ENCODE measurements at places on chromosomes 3 and 15.

GRCh38 chr15:79410237-79410636, 21.9 kb upstream of the MINAR1 start:
- no peak for DNase-seq

GRCh38 chr3:49930168-49930690, 618 bp upstream of the MON1A start:
- no peak for DNase-seq

GRCh38 chr15:77898811-77899730, 178.4 kb downstream of the TBC1D2B start:
- no peak for DNase-seq

- DNase-seq: no peak
Observed at GRCh38 chr15:77014132-77015081, 19.5 kb downstream of the PSTPIP1 start.

DNA sequence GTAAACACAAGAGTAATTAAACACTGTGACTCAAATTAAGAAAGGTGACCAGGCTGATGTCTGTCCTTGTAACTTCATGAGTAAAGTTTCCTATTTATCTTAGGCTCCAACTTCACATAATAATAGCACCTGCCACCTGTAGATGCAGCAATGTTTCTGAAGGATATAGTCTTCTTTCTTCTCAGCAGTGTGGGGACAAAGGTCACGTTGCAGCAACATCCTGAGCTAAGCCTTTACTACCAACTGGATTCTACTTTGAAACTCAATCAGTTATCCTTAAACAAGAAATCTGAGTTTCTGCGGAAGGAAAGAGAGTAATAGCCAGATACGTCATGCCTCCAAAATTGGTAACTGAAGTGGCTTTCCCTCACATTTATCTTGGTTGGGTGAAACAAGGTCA, 253.1 kb downstream of the RBMS3 start:
- no peak for DNase-seq

DNA sequence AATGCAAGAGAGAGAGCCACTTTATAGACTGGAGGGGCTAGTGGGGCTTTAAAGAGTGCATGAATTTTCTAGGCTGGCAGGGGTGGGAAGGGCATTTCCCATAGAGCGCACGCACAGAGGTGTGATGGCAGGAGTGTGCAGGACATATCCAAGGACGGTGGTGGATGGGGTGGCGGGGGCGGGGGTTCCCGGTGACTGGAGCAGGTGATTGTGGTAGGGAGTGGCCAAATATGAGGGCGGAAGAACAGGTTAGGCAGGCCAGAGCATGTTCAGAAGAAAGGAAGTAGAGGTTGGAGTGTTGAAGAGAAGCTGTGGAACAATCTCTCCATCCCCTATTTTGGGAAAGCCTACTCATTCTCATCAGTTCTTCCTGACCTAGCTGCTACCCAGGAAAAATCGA, 18.1 kb downstream of the FAM81A start:
- DNase-seq: no peak

GRCh38 chr15:92069308-92070250, 216.1 kb downstream of the SLCO3A1 start:
- DNase-seq: no peak

DNA sequence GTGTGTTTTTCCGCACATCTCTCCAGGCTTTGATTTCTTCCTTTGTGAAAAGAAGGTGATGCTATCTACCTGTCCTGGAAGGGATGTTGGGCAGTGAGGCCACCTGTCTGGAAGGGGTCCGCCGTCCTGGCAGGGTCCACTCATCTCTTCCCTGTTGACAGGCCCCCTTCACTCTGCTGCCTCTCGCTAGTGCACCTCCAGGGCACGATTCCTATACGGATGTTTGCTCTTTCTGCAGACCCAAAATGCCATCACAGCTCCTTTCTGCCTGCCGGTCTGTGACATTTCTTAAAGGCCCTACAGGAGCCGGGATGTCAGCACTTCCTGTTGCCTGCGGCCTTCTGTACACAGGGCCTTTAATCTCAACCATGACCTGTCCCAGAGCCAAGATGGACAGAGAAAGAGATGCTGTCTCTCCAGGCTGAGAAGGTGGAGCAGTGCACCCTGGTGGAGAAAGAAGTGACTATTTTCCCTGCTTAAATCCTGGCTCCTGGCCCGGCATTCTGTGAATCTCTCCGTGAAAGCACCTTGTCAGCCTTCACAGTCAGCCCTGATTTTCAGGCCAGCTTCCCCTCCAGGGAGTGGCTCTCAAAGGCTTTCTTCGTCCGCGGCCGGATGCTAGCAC, 7.4 kb downstream of the FAM3D start:
- DNase-seq: no peak

DNA sequence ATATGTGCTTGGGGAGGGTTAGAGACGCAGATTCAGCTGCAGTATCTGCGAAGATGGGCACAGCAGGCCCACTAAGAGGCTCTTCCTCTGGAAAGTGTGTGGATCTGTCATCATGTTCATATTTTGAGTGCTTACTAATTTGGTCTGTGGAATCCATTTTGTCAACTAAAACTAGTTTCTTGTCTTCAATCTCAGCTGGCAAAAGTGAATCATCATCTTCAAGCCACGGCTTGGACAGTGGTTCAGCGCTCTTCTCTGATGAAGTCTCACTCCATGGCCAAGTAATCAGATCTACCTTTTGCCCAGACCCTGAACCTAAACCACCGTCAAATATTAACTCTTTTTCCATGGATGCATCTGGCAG, 76.2 kb downstream of the IMPG2 start:
- no peak for DNase-seq

GRCh38 chr3:97070302-97070701, 255.9 kb downstream of the EPHA6 start:
- DNase-seq: no peak

DNA sequence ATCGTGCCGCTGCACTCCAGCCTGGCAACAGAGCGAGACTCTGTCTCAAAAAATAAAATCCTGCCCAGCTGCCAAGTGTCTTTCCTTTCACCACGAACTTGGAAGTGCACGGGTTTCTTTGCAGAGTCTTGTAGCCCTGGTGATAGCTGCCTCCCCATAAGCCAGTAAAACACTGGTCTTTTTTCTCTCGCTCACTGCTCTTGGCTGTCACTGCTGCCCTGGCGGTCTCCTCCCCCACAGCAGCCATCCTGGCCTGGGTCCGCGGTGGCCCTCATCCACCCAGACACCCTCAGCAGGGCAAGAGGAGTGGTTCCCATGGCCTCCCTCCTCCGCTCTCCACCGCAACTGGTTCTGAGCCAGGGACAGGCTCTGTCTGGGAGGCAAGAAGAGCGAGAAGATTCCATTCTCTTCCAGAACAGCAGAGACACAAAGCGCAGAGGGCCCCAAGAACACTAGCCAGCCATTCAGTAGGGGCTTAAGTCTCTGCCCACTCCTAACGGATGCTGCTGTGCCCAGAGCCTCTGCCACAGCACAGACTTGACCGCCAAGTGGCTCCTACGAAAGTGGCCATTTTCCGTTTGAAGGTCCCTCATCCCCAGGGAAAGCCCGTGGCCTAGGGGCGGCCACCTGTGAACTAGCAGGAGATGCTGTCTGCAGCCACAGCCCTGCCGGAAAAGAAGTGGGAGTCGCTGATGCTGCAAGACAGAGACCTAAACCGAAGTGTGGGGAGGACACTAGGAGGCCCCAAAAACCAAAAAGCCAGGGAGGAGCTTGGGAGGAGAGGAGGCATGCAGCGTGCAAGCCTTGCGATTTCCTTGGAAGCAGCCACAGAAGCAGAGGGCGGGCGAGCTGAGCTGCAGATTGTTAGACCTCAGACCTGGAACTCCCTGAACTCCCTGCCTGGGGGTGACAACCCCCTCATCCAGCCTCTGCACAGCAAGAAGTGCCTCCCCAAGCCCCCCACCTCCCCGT, 44.1 kb downstream of the KLHL25 start:
- no peak for DNase-seq

DNA sequence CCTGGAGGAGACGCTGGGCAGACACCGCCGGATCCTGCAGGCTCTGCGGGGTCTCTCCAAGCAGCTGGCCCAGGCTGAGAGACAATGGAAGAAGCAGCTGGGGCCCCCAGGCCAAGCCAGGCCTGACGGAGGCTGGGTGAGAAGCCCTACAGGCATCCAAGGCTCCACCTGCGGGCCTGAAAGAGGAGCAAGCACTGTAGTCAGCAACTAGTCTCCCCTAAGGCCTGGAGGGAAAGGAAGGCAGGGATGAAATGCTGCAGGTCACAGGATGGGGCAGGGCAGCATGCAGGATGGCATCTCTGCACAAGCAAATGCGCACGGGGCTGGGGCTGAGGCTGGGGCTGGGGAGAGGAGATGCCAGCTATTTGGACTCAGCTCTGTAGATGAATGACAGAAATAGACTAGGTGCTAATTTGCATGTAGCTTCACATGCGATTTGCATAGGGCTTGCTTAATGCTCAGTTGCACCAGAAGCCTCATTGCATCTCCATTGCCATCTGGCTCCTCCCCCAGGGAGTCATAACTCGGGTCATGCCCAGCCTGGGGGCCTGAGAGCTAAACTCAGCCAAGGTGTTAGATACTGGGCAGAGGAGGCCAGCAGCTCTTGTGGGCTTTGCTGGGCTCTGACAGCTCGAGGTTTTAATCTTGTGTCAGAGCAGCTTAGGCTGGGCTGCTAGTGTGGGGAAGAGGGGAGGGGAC, 5.2 kb upstream of the CPLX3 start:
- no peak for DNase-seq

GRCh38 chr3:171971919-171972514, 67.4 kb upstream of the FNDC3B start:
- DNase-seq: no peak

GRCh38 chr15:56240390-56240789, 3.3 kb downstream of the RFX7 start:
- no peak for DNase-seq

- no peak for DNase-seq
Observed at GRCh38 chr15:70466305-70466704, 297.1 kb downstream of the UACA start.

- no peak for DNase-seq
Observed at GRCh38 chr3:53211706-53212702, 43.8 kb downstream of the TKT start.

DNA sequence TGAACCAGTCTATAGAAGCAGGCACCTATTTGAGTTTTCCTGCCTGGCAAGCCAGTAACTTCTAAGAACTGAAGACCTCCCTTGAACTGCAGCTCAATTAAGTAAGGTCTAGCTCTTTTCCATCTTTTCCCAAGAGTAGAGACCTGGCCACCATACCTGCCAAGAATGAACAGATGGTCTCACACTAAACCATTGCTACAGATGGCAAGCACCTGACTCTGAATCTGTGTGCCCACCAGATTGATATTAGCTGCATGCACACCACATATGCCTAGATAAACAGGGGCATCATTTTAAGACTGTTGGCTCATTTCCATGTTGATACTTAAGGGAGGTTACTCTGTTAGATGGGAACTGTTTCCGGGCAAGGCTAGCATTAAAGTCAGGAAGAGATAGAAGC, 34.8 kb upstream of the GSK3B start:
- DNase-seq: no peak

- no peak for DNase-seq
Observed at GRCh38 chr3:41219424-41219823, 20.1 kb downstream of the CTNNB1 start.

DNA sequence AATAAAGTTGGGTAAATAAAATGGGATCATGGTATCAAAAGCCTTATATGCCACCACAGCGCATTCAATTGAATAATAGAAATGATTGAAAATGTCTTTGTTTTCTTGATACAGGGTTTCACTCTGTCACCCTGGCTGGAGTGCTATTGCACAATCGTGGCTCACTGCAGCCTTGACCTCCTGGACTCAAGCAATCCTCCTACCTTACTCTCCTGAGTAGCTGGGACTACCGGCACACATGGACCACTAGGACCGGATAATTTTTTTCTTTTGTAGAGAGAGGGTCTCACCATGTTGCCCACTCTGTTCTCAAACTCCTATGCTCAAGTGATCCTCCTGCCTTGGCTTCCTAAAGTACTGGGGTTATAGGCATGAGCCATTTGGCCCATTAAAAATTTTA, 33.8 kb upstream of the BBX start:
- no peak for DNase-seq

DNA sequence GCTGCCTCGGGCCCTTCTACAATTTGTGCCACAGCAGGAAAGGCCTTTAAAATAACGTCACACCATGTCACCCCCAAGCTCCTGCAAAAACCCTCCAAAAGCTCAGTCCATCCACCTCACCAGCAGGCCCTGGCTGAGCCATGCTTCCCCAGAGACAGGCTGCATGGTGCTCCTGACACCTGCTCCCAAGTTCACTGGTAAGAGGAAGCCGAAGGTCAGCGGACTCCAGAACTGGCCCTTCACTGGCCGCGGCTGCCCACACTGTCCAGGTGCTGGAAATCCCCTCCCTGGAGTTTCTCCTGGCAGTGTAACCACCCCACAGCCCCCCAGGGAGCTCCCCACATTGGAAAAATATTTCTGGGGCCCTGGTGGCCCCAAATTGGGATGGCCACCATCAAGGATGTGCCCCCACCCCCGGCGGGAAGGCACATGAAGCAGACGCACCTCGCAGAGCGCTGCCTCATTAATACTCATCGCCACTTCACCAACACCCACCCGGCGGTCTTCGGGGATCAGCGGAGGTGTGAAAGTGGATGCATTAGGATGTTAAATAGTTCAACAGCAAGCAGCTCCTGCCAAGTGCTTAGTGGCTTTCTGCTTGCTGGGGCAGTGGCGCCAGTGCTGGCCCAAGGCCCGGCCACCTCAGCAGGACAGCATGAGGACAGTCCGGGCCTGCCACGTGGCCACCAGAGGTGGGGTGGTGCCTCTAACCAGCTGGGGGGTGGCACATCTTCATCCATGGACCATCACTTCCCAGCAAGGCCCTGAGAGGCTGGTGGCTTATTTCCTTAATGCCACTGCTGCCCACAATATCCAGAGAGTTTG, 146.1 kb upstream of the IQSEC1 start:
- DNase-seq: no peak

DNA sequence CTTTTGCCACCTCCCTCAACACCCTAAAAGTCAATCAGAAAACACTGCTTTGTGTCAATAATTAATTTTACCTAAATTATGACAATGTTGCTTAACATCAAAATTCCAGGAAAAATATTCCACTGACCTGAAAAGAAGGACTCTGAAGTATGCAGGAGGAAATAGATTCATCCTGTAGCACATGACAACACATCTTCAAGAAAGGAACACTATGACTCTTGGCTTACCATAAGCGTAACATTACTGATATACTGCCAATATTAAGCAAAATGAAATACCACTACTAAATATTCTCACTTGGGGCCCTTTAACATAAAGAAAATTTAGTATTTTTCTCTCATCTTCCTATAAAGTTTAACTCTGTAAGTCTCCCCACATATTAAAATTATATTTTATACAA, 9.6 kb downstream of the SUCLG2 start:
- no peak for DNase-seq

GRCh38 chr3:23421811-23422516, 218.8 kb downstream of the UBE2E2 start:
- no peak for DNase-seq

- DNase-seq: no peak
Observed at GRCh38 chr15:98905963-98906711, 101.5 kb downstream of the PGPEP1L start.

DNA sequence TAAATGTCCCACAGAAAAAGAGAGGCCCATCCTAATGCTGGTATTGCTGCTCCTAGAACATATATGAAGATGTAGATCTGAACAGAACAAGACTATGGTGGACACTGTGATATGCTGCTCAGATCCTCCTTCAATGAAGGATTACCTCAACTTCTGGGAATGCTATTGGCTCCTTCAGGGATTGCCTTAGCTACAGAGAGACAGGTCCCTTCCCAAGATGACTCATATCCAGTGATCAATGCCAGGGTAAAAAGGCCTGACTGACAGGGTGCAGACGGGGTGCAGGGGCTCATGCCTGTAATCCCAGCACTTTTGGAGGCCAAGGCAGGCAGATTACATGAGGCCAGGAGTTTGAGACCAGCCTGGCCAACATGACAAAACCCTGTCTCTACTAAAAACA, 20.5 kb upstream of the STAG1 start:
- DNase-seq: no peak
